ENCODE measurements at places on chromosomes 16 and 17.

DNA sequence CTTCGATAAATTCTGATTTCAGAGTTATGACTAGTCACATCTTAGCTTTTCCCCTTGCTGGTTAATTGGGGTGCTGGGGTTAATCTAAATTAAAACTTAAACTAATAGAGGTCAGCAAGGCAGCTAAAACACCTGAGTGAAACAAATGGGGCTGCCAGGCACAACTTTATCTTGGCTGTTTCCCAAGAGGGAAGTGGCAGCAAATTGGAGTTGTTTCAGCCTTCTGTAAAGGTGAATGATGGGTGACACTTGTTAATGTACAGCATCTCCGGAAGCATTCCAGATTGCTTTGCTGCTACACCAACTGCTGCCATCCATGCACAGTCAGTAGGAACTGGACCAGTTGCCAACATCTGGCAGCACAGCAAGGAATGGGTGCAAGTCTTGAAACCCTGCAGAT lies 43.9 kb downstream of the AATF start:
- DNase-seq = no peak

DNA sequence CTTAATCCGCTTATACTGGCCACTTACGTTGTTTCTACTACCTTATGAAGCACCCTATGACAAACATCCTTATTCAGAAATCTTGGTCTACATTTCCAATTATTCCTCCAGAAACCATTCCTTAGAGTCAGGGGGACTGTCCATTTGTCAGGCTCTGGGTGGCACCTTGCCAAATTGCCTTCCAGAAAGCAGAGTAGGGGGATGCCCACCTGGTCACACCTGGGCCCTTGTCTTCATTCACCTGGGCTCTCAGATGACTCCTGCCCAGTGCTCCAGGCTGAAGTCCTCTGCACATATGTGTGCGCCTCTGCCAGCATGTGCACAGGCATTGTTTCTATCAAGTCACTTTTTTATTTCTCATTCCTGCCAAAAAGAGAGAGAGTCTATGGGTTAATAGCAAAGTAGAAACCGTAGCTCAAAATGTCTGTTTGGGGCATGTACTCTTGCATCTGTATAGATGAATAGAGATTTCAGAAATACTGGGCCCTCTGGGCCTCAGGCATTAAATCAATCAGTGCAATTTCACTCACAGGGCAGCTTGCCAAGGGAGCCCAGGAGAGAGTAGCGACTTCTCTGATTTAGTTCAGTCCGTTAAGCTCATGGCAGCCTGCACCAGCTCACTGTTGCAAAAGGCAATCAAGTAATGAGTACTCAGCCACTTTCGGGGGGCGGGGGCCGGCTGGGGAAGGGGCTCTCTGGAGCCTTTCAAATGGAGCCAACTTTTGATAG lies 104.7 kb downstream of the SOCS1 start:
- no peak for DNase-seq

DNA sequence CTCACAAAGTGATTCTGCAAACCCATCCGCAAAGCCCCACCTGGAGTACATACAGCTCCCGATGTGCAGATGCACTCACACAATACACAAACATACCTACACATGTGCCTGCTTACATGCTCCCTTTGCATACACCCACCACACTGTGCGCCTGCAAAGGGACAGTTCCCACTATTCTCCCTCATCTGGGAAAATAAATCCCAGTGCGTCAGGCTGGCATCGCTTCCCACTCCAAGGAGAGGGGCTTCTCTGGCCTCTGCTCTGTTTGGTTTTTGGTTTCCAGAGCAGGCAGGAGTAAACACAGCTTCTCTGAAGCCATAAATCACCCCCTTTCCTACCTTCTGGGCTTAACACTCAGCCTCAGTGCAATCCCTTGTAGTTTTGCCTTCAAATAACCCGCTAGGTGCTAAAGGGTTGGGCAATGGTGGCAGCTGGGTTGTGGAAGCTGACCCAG lies 14.7 kb downstream of the HOXB4 start:
- no peak for DNase-seq

GRCh38 chr16:87463722-87464690 lies 28.8 kb downstream of the ZCCHC14 start:
- DNase-seq = peak; percentile 78

- no peak for DNase-seq
Measured at GRCh38 chr17:77203846-77204245, 63.1 kb downstream of the SEC14L1 start.

DNA sequence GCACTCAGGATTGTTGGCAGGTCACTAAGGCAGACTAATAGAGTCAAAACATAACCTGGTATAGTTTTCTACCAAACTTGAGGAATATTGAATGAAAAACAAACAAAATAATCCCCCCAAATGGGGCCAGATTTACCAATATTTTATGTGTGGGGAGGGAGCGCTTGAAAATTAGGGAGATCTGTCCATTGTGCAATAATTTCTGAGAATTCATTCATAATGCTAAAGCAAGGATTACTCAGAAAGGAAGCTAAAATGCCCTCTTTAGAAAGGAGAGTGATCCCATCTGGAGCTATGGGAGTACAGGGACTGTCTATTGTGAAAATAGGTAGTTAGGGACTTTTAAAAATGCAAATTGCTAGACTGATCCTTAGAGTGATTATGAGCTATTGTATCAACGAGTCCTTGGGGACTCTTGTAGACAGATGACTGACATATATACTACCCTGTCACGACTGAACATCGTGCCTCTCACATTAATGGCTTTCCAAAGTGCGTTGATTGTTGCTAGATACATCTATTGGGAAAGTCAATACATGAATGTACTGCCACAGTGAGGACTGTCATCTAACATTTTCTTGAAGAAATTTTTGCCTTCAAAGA lies 193.6 kb downstream of the AATF start:
- DNase-seq = no peak
